CD4-positive, alpha-beta T cell treated with Interleukin-15 for 4 hours (primary cell): ENCODE measurements at places on chromosomes 1 and 21.
A peak's percentile ranks its signal among the peaks of the same experiment; 100 is the strongest.

DNA sequence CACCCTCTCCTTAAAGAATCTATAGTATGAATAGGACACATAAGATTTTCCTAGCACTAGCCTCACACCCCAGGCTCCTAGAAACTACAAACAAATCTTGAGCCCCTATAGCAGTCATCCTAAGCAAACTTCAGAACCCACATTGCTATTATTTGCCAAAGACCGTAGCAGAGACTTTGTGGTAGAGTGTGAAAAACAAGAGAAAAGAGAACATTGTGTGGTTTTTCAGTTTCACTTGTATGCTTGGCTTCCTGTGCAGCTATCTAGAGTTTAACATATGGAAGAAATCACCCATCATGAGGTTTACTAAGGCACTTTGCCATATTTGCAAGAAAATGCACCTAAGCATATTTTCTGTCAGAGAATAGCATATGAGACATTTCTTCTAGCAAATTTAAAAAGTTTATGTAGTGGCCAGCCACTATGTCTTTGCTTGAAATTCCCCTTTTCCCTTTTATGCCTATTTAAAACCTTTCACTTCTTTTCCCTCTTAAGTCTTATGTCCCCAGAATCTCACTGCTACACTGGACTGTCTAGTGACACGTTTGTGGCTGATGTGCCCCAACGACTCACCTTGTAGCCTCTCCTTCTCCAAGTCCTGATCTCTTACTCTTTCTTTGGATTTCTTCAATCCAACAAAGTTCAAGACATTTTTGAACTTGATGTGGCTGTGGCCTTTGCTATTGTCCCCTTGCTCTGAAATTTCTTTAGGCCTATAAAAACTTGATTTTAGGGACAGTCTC is 25.6 kb downstream of the CCDC190 start:
- DNase-seq = no peak

- no peak for DNase-seq
These were observed 33.1 kb upstream of the DMBX1 start for GRCh38 chr1:46456411-46456963.

DNA sequence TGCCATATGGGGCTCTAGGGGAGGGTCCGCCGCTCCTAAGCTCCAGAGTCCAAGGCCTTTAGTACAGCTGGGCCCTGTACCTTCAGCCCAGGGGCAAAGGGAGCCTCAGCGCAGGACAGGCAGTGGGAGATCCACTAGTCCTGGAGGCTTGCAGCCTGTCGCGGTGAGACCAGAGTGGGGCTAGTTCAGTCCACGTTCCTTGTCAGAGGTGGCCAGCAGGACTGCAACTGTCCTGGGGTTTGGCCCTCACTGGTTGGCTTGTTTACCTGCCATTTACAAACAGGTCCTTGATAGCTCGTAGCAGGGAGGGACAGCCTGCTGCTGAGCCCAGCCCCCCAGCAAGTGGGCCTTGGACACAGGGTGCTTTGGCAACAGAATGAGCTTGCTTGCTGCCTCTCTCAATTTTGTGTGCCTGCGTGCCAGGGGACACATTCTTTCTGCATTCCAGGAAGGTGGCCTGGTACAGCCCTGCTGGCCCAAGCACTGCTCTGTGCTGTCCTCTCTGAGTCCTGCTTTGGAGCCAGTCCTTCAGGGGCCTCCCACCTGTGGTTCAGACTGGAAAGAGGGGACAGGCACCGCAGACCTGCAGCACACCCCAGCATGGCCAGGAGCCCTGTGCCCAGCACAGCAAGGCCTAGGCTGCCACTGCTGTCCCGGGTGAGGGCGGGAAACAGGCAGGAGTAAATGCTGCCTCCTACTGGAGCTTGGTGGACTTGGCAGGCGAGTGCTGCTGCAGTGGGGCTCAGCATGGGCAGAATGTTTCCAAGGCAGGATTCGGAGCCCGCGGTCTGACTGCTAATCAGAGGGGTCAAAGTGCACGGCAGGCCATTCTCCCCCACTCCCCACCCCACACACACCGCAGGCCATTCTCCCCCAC is 15.2 kb downstream of the H6PD start:
- peak; percentile 12 for DNase-seq

DNA sequence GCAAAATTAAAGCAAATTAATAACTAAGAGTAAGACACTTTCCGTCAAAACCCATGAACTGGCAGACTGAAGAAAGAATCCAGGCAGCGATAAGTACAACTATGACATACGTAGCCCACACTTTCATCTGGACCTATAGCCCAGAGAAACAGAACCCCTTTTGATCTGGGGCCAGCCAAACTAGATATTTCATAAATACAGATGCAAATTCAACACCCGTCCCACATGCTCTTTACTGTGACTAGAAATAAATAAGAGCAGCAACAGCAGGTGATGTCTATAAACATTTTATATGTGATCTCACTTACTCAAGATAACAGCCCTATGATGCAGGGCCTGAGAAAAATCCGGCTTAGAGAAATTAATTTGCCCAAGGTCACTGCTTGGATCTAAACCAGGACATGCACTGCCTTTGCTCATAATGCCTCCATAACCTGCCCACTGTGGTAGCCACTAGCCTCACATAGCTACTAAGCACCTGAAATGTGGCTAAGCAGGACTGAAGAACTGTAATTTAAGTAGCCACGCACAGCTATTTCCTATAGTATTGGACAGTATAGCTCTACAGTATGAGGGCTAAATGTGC is 130.2 kb downstream of the TGFBR3 start:
- no peak for DNase-seq

DNA sequence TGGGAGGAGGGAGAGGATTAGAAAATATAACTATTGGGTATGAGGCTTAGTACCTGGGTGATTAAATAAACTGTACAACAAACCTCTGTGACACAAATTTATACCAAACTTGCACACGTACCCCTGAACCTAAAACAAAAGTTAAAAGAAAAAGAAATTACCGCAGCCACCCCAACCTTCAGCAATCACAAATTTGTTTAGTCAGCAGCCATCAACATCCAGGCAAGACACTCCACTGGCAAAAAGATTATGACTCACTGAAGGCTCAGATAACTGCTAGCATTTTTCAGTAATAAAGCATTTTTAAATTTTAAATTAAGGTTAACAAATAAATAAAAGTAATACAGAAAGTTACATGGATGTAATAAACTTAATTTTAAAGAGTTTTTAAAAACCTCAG is 14.4 kb upstream of the DEPDC1 start:
- DNase-seq = no peak

- DNase-seq = no peak
These were observed 5.8 kb upstream of the WNT3A start for GRCh38 chr1:228000836-228001563.

DNA sequence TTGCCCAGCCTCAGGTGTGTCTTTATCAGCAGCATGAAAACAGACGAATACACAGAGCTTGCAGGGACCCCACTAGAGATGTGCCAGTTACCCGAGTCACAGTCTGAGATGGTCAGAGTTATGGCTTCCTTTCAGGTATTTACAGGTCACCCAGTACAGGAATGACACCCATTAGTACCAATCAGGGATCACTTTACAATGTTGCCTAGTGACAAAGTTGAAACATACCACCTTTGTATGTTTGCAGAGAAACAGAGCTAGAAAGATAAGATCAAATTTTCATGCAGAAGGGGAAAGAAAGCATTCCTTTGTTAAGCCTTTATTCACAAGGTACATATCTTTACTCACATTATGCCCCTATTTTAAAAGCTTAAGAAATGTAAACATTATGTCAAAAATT is 137.6 kb downstream of the RGS7 start:
- no peak for DNase-seq

DNA sequence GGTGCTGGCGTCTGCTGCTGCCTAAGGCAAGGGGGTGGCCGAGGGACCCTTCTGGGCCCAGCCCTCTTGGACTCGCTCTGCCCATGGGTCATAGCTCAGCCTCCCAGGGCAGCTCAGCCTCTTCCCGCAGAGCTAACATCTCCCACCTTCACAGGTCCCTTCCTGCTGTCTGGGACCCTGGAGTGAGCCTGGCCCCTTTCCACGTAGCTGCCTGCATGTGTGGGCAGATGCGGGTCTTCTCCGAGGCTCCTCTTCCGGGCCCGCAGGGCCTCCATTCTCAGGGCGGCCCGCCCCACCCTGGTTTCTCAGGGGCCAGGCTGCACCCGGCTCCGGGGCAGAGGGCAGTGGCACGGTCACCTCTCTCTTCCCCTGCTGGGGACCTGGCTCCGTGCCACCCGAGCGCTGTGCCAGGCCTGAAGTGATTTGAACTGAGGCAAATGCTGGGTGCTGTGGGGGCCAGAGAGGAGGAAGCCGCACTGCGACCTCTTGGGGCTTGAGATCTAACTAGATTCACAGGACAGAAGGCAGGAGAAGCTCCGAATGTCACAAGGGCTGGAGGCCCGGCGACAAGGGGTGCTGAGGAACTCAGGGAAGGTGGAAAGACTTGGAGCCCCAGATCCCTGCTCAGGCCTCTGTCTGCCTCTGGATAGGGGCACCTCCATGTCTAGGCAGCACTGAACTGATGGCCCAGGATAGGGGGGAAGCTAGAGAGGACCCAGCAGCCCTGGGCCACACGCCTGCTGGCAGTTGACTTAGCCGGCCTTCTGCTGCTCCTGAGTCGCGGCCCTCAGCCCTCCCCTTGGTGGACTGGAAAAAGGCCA is 40.7 kb downstream of the COQ8A start:
- no peak for DNase-seq

DNA sequence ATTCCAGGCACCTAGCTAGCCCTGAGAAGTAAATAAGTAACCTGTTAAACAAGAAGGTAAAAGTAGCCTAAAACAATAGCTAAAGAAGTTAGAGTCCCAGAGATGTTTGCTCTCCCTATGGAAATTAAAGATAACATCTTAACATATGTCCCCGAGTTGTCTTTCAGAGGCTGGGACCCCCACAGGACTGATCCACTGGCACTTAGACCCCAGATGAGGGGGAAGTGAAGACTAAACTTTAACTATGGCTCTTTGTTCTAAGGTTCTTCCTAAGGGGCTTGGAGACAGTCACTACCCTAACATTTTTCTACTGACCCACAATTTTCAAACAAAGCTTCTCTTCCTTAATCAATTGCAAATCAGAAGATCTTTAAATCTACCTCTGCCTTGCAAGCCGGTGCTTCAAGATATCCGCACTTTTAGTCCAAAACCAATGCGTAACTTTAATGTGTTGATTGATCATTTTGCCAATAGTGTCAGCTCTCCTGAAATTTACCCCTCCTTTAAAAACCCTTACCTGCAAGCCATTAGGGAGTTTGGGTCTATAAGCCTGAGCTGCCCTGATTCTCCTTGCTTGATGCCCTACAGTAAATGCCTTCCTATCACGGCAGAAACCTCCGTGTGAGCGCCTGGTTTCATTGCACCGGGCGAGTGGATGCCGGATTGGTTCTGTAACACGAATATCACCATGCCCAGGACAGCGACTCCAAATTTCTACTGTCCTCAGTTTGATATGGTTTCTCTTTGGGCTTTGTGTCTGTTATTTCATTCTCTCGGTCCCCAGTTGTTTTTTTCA is 404.4 kb downstream of the SIPA1L2 start:
- no peak for DNase-seq

- no peak for DNase-seq
These were observed 85.2 kb upstream of the WNT4 start for GRCh38 chr1:22228074-22228473.

- DNase-seq = no peak
These were observed 77.4 kb upstream of the KRTAP11-1 start for GRCh38 chr21:30958741-30959140.

- no peak for DNase-seq
These were observed 53.6 kb downstream of the CHODL start for GRCh38 chr21:18298228-18298627.

DNA sequence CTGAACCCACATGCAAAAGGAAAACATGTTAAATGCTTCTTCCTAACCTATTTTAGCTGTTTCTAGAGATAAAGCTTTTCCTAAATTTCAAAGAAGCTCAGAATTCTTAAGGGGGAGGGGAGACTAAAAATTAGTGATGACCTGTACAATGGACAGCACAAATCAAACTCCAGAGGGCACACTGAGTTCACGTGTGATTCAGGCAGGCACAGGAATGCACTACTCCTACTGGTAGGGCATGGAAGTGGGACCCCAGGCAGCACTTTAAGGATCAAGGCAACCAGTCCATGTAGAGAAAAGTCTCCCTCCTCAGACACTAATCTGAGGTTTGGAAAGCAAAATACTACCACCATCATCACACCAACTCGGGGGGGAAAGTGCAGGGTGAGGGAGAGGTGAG is 31.3 kb upstream of the CLCA4 start:
- DNase-seq = no peak

DNA sequence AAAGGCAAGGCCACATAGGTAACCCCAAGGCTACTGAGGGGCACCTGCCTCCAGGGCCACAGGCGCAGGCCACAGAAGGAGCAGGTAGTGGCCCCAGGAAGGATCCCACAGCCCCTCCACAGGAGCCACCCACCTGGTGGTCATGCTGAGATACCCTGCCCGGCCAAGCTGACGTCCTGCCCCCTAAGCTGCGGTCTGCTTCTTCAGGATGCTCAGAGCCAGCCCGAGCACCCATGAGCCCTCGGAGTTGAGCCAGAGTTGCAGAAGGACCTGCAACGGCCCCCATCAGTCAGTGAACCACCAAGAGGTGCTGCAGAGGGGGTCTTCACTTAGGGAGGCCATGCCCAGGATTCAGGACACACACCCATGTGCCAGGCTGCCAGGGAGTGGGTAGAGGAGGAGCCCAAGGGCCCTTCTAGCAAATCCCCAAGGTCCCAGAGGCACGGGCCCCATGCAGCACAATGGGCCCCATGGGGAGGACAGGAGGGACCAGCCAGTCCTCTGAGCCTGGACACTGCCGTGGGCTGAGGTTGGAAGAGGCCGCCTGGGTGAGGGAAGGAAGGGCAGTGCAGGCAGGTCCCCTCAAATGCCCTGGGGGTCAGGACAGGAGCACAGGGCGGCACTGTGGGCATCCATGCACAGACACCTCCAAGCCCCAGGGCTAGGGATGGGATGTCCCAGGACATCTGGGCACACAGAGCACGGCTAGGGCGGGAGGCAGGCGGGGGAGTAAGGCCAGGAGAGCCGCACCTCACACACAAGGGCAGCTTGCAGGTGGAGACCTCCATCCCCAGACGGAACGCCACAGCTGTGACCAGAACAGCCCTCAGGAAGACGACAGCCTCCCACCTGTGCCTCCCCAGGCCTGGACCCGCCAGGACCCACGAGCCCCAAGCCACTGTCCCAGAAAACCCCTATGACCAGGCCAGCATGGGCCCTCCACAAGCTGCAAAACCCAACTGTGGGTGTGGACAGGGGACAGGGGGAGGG is 20.5 kb downstream of the WNT9A start:
- DNase-seq = no peak

- DNase-seq = no peak
These were observed 24.0 kb upstream of the CACYBP start for GRCh38 chr1:174975764-174976163.

DNA sequence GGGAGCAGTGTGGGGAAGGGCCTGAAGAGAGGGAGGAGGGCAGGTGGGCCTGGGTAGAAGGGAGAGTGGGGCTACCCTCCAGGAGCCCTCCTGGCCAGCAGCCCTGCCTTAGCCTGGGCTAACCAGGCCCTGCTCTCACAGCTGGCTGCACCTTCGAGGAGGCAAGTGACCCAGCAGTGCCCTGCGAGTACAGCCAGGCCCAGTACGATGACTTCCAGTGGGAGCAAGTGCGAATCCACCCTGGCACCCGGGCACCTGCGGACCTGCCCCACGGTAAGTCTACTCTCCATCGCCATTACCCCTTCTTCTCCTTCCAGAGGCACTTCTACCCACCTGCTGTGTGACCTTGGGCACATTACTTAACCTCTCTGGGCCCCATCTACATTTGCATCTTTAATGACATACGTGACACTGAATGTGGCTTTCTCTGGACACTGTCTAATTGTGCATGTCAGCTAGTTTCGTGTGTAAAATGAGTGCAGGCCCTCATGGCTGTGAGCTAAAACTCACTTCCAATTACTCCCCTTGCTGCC is 18.9 kb downstream of the PTPRU start:
- no peak for DNase-seq

GRCh38 chr1:164692420-164692819 is 133.4 kb downstream of the PBX1 start:
- DNase-seq = no peak

GRCh38 chr1:181429462-181429861 is 53.9 kb upstream of the CACNA1E start:
- no peak for DNase-seq
